ENCODE measurements at places on chromosomes 1 and 21. TPM values are rescaled to one million over a fixed set of nuclear protein-coding genes. Genes with fewer than 3 reads are reported as not detected.

DNA sequence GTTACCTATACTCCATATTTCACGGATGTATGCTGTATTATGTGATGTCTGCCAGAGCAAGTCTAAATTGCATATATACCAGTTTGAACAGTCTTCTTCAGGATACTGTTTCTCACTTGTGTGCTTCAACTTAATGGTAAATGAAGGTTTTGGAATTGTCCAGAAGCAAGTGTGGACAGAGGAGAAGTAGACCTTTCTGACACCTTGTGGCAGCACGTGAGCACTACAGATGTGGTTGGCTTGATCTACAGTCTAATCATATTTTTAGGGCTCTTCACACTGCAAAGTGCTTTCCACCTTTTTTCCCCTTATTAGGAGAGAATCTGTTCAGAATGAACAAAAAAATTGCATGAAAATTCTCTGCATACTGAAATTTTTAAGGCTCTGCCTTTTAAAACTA is 10.9 kb downstream of the MORC3 start:
- no peak for DNase-seq

- DNase-seq: no peak
These were observed 10.4 kb upstream of the GJA9 start for GRCh38 chr1:38891753-38892152.

DNA sequence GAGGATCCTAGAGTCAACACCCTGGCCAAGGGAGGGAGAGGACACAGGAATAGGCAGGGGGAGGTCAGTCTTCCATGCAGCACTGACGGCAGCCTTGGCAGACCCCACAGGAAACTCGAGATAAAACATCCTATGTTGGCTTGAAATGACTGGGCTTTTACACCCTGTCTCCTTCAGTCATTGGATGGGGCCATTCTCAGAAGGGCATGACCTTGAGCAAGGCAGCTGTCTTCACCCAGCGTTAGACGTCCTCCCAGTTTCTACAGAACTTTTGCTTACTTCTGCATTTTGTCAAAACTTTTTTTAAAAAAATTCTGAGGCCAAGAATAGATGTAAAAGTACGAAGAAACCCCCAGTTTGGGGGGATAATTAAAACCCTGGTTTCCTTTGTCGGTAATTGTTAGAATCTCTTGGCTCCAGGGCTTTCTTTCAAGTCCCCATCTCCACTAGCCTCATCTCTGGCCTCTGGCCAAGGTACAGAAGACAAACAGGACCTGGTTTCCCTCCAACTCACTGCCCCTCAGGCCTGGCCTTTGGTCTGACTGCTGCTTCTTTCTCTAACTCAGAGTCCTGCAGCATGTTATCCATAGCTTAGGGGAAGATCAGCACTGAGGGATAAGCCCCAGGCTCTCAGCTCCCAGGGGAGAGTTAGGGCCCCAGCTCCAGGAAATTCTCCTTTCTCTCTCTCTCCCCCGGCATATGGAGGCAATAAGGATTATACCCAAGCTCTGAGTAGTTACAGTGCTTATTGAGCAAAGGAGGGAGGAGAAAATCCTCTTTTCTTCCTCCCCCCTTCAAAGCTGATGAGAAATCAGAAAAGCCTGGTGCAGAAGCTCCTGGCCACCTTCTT is 51.6 kb upstream of the KCND3 start:
- DNase-seq: no peak

DNA sequence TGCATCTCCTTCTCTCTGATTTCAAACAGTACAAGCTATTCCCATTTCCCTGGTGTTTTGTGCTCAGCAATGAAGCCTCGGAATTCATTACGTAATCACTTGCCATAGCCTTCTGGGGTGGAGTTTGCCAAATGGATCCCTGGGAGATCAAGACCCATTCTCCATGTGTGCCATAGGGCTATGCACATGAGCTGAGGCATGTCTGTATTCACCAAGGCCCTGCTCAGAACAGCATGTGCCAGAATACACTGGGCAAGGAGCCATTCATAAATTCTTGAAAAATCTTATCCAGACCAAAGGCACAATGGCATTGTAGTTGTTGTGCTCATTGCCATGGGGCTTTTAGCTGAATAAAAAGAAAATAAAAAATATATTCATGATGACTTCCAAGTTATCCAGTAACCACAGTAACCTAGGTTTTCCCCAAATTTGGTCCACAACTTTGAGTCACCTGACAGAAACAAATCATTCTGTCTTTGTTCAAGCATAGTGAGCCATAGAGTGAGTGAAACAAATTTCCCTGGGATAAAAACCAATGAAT is 53.0 kb downstream of the CRB1 start:
- DNase-seq: peak; percentile 45

GRCh38 chr21:41778930-41779600 is 12.2 kb upstream of the RIPK4 start:
- no peak for DNase-seq

- no peak for DNase-seq
These were observed 97.3 kb upstream of the BEND5 start for GRCh38 chr1:48873944-48874343.

DNA sequence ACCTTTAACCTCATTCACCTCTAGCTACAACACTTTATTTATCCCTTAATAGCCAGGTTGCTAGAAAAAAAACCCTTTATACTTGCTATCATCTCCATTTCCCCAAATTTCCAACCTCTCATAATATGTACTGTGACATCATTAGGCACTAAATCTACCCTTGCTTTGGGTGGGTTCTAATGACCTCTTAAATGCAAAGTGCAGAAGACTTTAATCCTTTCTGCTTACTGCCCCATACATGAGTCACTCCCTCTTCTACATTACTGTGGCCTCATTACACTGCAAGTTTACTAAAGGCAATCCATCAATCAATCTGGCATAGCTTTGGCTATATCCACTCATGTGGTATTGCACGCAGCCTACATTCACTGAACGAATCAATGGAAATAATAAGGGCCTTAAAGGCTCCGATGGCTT is 353.3 kb downstream of the SMYD3 start:
- DNase-seq: no peak

GRCh38 chr1:219372916-219373615 is 199.4 kb downstream of the LYPLAL1 start:
- DNase-seq: no peak

GRCh38 chr21:38646213-38646837 is 148.0 kb upstream of the ERG start:
- DNase-seq: no peak

DNA sequence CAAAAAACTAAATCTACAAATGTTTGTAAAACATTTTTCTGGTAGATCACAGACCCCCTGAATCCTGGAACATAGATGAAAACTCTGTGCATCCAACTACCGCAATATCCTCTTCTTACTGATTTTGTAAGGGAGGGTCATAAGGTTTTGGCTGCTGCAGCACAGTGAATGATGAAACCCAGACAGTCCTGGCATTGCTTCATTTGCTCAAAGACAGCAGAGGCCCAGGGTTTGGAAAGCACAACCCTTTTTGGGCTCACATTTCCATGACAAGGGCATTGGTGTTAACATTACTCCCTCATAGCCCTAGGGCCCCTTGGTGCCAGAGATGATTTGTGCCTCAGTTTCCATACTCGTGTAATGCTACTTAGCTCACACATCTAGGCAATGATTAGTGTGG is 51.2 kb downstream of the PLXNA2 start:
- no peak for DNase-seq

The SPRR4 gene
- not detected for total RNA-seq

The MPC2 gene
- 171 TPM for total RNA-seq

The COX20 gene
- 59.0 TPM for total RNA-seq
